Stimulated activated memory B cell treated with anti-CD40 and anti-IgM and Interleukin-4, amounts not matched to agents 10 μg/mL and 1 μg/mL and 100 μg/mL, for 72 hours (primary cell): ENCODE measurements at places on chromosomes 6 and 20.

DNA sequence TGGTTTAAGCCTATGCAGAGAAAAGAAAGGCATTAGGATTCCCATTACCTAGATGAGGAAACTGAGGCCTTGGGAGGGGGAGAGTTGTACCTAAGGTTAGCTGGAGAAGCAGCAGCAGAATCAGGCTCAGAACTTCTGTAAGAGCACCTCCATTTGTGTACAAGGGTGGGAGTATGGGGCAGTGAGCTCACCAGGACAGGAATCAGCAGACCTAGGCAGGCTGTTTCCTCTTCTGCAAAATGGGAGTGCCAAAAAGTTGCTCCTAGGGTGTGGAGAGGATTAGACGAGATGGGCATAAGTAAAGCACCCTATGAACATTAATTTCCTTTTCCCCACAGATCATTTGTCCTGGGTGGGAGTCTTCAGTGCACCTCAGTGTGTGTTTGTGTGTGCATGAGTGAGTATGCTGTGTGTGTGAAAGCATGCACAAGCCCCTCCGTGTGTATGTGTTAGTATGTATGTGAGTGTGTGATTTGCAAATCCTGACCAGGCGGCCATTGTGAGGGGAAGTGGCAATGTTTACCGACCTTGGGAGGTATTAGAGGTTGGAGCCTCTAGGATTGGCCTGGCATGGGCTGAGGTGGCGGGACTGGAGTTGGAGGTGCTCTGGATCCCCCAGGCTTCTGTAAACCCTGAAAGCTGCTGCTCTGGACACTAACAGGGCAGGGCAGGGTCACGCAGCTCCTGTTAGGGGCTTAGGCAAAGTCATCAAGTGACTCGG is 78.8 kb downstream of the VEGFA start:
- ATAC-seq = no peak

DNA sequence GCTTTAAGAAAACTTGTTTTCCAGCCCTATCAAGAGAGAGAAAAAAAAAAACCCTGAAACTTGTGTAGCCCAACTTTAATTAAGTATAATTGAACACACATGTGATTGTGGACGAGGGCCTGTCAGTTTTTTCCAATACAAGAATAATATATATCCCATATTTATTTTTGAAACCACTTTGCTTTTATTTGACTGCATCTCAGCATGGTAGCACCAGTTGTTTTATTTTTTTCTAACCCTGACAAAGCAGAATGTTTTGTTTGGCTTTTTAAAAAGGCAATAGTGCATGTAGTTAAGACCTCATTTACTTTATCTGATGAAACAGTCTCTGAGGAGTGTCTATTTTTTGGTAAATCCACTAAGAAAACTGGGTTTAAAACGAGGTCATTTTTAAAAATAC is 257.7 kb downstream of the CDKAL1 start:
- no peak for ATAC-seq

DNA sequence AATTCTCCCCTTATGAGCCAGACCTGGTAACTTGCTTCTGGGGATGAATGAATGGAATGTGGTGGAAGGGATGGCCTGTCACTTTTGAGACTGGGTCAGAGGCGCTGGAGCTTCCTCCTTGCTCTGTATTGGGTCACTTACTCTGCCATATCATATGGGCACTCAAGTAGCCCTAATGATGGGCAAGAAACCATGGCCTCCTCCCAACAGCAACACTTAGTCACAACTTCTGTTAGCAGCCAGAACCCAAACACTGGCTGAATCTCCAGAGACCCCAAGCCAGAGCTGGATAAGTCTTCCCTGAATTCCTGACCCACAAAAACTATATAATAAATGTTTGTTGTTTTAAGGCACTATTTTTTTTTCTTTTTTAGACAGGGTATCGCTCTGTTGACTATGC is 5.5 kb downstream of the E2F1 start:
- no peak for ATAC-seq

DNA sequence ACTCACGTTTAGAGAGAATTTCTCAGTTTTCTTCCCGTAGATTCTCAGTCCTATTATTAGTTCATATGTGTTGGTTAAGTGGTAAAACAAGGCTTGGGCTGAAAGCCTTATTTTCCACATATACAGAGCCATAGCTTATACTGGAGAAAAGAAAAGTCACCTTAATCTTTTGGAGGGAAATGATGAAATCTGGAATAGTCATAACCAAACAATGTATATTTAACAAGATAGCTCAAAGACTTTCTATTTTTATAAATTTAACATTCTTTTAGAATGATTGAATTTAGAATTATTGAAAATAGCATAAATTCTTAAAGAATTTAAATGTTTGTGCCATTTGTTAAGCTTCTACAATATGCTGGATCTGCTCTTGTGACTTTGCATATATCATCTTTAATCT is 85.8 kb downstream of the CDKAL1 start:
- ATAC-seq = no peak

- ATAC-seq = no peak
Observed at GRCh38 chr20:9408422-9409300, 105.7 kb upstream of the LAMP5 start.

GRCh38 chr6:83824388-83824801 is 28.8 kb upstream of the RIPPLY2 start:
- no peak for ATAC-seq

DNA sequence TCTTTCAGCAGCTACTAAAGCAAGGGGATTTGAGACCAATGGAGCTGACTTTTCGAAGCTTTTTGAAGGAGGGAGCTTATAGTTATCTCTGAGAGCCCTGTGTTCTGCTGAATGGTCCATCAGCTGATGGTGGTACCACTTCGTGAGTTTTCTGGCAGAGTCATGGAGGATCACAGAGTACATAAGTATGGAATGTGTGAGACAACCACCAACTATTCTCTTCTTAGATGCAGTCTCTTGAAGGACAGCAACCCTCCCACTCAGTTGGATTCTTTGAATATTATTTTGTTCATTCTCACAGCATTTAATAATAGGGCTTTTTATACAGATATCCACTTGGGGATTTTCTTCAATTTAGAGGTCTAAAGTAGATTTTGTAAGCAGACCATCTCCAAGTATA is 75.3 kb downstream of the ELOVL2 start:
- no peak for ATAC-seq

GRCh38 chr6:10904015-10904414 is 17.2 kb downstream of the SYCP2L start:
- no peak for ATAC-seq
